DMS153 (cell line): ENCODE measurements at places on chromosomes 2 and 18.

DNA sequence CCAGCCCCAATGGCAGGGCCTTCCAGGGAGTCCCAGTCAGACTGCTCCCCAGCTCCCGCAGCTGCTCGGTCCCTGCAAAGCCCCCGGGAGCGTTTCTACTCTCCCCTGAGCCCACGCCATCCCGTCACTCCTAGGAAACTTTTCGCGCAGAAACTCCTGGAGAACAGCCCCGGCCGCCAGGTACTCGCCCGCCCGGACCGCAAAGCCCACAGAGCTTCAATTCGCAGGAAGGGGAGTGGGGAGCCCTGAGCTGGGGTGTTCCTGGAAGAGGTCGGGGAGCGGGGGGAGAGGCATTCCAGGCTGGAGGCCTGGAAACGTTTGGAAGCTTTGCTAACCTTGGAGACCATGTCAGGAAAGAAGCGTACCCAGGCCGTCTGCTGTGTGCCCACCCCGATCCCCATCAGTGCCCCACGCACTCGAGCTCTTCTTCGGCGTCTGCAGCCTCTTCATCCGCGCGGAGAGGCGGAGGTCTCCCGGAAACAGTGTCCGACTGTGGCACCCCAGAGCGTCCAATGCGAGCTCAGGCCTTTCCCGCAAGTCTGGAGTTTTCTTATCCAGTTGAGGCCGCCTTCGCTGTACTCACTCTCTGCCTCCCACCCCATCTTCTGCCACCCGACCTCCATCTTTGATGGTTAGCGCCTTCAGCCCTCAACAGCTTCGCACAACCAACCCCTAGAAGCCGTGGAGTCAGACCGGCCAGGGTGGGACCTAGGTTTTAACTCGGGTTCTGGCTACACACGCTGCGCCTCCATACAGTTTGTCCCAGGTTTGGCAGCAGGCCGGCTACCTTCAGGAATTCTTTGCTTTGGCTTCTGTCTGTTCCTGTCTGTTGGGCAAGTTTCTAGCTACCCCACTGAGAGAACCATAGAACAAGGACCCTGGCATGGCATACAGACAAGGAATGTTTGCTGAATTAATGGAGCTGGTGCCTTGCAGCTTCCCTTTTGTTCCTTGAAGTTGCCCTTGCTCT is 3.7 kb downstream of the PCGF1 start:
- DNase-seq: no peak

DNA sequence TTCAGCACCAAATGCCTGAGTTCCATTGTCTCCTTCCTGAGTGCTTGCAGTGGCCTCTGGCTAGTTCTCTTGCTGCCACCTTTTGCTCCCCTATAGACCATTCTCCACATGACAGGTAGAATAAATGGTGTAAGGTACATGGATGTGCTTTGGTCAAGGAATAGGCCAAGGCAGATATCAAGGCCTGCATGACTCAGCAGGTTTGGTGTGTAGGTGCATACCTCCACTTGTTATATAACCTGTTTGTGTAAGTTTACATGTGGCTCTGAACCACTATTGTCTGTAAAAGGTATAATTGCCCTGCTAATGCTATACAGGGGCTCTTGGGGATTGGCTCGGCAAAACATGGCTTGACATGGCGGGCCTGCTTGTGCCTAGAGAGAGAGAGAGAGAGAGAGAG is 143.5 kb downstream of the KLHL14 start:
- DNase-seq: no peak

GRCh38 chr2:168577885-168578284 is 121.8 kb downstream of the CERS6 start:
- DNase-seq: no peak

DNA sequence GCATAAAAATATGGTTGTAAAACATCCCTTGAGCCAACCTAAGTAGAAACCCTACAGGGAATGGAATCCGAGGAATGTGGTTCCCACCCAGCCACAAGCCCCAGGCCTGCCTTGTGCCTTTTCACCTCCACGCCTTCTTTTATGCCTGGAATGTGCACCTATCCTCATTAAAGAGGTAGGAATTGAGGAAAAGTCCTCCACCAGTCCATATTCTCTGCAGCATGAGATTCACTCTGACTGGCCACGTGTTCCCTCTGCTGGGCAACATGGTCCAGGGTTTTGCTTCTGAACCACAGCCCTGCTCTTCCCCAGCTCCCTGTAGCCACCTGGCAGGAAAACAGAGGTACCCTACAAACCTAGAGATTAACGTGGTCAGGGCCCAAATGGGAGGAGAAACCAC is 787.9 kb upstream of the RAB6C start:
- DNase-seq: no peak

DNA sequence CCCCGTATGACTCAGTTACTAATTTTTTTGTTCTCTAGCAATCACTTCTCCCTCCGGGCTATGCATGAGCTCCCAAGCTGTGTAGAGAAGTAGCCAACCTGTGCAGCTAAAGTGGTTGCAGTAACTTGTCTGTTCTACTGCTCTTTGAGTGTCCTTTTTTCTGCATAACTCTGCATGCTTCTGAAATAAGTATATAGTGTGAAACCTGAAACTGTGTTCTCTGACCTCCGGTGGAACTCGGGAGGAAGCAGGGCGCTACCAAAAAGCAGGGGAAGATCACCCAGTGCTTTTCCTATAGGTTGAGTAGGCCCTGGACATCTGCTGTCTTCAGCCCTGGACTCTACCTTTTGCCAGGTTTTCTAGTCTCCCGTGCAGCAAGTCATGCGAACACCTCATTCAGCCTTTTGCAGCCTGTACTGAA is 47.8 kb downstream of the PHLPP1 start:
- no peak for DNase-seq

DNA sequence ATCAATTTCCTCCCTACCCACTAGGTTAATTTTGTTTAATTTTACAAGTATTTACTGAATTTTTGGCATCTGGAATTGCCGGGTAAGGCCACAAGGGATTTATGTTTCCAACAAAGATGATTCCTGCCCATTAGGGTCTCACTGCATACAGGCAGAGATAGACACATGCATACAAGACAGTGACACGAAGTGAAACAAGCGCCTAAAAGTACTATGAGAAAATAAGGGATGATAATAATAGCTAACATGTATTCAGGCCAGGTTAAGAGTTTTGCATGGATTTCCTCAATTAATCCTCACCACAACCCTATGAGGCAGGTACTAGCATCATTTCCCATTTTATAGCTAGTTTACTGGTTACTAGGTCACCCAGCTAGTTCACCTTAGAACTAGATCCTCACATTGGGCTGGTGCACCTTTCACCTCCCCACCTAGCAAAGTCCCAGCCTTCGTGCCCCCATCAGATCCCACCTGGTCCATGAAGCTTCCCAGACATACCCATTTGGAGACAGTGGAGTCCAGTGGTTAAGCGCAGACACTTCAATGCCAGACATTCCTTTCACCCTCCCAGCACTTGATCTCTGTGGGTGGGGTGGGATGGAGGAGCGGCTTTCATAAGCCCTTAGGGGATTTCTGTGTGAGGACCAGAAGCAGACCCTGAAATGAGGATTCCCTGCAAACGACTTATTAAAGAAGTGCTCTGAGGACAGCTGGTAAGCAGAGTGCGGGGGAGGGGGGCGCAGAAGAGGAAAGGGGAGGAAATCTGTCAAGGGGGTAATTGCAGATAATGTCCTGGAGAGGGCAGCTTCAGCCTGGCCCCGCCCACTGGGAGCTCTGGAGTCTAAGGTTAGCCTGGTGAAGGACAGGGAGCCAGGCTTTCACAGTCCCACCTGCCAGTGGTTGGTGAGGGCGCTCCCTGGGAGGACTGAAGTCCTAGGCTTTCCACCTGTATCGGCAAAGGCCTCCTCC is 5.8 kb upstream of the DGUOK start:
- peak; percentile 33 for DNase-seq

- no peak for DNase-seq
Observed at GRCh38 chr2:203002054-203002821, 12.4 kb upstream of the NBEAL1 start.

DNA sequence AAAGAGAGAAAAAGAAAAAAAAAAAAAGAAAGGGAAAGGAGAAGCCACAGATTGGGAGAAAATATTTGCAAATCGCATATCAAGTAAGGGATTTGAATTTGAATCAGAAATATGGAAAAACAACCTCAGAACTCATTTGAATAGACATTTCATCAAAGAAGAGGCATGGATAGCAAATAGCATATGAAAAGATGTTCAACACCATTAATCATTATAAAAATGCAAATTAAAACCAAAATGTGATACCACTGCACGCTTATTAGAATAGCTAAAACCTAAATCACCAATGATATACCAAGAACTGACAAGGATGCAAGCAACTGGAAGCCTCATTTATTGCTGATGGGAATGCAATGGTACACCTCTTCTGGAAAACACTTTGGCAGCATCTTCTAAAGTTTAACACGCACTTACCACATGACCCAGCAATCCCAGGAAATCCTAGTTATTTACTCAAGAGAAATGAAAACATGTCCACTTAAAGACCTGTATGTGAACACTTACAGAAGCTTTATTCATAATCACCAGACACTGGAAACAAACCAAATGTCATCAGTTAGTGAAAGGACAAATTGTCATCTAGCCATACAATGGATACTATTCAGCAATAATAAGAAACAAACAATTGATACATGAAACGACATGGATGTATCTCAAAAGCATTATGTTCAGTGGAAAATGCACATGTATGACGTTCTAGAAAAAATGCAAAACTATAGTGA is 10.3 kb downstream of the DNER start:
- no peak for DNase-seq

DNA sequence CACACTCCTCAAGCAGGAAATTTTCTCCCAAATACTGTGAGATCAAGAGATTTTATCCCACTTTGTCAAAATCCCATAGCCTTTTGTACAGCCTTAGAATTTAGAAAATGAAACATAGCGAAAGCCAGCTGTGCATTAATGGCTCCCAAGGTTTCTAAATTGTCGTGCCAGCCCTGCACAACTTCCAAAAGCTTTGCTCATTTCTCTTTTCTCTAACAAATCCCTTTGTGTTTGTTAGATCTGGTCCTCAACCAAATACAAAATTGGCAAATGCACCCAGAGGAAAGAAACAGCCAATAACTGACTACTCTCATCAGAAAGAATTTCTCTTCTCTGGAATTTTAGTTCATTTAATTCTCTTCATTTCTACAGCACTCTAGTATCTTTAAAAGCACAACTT is 361.1 kb downstream of the INSIG2 start:
- no peak for DNase-seq

DNA sequence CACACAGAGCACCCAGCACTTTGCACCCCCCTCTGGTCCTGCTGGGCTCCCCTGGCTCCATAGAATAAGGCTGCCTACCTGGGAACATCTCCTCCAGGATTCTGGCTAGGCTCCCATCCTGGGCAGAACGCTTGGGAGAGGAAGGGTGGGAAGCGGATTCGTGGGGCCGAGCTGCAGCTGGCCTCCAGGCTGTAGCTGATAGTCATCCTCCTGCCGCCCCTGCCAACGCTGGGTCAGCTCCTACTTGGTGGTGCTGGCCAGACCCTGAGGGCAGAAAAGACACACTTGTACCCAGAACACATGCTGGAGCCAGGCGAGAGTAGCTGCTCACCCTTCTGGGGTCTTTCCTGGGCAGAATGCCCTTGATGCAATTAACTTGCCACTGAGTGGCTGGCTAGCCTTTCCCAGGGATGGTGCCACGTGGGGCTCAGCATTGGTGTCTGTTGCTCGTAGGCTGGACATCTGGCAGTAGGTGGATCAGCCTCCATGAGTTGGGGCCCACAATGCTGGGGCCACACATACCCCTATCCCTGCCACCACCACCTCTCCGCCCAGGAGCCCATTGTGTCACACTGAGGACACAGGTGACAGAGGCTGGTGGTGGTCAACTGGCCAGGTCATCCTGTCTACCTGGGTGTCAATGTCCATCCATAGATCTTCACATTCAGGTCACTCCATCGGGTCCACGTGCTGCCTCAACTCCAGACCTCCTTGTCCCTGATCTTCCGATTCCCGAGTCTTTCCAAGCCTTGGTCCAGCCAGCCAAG is 112.8 kb downstream of the NDUFA10 start:
- no peak for DNase-seq

DNA sequence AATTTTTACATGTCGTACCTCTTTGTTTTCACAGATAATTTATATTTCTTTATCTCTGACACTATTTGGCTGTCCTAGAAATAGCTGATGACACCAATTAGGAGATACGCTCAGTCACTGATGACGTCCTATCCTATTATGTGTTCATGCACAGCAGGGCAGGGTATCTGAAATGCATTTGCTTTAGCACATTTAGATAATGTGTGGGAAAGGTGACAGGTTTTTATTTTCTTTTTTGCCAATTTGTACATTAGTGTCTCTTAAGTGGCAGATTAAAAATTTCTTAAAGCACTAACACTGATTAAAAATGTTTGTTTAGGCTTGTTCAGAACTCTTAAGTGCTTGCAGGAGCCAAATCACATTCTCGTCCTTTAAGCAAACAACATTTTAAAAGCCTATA is 39.7 kb downstream of the CDC42EP3 start:
- DNase-seq: peak; percentile 33

GRCh38 chr2:46937471-46937901 is 21.9 kb upstream of the MCFD2 start:
- no peak for DNase-seq

GRCh38 chr2:43484323-43484930 is 111.4 kb downstream of the THADA start:
- DNase-seq: peak; percentile 72

GRCh38 chr18:31884020-31884419 is 58.9 kb downstream of the TRAPPC8 start:
- no peak for DNase-seq

- DNase-seq: no peak
Observed at GRCh38 chr18:39513186-39513585, 1947.6 kb upstream of the CELF4 start.

DNA sequence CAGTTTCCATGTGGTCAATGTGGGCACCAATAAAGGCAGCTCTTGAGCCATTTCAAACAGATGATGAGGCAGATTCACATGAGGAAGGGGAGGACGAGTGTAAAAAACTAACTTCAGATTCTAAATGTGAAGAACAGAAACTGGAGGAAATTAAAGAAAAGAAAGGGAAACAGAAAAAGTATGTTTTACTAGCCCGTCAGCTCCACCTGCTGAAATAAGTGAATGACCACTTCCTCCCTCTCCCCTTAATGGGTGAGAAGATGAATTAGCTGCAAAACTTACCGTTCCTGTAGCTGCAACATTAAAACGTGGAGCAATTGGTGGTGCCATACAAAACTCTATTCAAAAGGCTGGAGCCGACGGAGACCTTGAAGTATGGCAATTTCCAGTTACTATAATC is 203.5 kb downstream of the UXS1 start:
- DNase-seq: no peak

DNA sequence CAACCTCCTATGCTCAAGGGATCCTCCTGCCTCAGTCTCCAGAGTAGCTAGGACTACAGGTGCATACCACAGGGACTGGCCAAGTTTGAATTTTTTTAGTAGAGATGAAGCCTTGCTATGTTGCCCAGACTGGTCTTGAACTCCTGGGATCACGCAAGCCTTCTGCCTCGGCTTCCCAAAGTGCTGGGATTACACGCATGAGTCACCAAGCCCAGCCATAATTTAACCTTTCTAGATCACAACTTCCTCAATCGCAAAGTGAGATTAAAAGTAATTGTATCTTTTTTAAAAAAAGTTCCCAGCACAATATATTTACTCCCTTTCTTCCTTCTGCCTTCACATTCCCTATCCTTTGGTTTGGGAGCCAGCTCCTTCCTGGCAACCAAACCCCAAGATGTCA is 5.8 kb upstream of the PPP1CB start:
- DNase-seq: no peak

- DNase-seq: no peak
Observed at GRCh38 chr2:76169276-76170008, 458.7 kb upstream of the GCFC2 start.

- peak; percentile 50 for DNase-seq
Observed at GRCh38 chr2:96934831-96935540, 51.4 kb downstream of the FAM178B start.
